ENCODE measurements at places on chromosomes 1 and 21.

DNA sequence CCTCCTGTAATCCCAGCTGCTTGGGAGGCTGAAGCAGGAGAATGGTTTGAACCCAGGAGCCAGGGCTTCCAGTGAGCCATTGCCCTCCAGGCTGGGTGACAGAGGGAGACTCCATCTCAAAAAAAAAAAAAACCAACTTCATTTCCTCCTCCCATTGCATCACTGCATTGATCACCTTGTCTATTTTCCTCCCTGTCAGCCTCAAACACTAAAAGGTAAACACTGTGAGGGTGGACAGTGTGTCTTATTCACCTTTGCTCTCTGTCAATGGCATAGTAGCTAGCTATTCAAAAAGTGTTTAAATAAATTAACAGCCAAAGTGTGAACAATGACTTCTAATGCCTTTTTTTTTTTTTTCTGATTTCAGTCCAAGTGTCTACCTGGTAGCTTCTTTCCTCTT is 13.4 kb upstream of the DESI2 start:
- DNase-seq: no peak

DNA sequence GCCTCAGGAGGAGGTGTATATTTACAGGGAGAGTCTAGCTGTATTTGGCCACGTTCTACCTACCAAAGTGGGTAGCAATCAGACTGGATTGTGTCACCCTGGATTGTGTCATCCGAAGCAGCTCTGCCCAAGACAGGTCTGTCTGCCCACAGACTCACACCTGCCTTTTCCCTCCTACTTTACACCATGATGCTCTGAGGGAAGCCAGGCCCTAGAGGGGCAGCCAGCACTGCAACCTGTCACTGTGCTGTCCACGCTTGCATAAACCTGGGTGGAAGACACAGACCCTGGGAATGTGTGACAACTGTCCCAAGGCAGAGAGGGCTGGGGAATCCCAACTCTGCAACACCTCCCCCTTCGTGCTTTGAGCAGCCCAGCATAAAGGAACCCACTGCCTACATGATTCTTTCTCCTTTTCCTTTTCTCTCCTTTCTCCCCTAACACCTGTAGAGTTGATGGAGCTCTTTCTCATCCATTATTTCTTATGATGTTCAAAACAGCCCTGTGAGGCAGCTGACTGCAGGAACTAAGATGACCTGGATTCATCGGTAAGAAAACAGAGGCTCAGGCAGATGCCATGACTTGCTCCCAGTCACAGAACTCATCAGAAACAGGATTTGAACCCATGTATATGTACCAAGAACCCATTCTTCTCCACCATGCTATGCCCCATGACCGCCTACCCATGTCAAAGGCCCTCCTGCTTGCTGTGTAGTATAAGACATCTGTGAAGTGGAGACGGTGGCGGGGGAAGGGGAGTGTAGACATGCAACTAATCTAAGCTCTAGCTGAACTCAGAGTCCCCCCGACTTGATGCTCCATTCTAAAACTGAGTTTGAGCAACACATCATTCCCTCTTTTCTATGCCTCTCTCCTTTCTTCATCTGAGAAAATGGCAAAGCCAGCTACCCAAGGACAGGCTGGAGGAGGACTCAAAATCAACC is 55.9 kb downstream of the ITPKB start:
- no peak for DNase-seq

GRCh38 chr1:152141971-152142584 is 16.9 kb downstream of the RPTN start:
- peak; percentile 3 for DNase-seq

DNA sequence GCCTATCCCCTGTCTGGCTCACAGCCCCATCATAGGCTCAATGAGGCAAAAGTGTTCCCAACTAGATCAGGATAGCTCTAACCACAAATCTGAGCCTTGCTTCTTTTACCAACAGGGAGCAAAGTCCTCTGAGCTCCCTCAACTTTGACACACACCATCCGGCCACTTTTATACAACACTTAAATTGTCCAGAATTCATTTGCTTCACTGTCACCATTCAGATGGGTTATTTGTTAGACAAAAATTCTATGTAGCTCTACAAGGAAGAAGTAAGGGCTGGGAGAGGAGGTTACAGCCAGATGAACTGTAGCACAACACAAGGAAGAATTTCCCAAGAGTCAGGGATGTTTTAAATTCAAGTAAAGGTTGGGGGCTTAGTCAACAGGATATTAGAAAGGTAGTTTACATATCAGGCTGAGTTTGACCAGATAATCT is 50.8 kb downstream of the TGFBR3 start:
- DNase-seq: no peak

GRCh38 chr1:201450721-201451291 is 18.2 kb downstream of the PHLDA3 start:
- no peak for DNase-seq

GRCh38 chr1:182394055-182394775 is 2.6 kb upstream of the GLUL start:
- no peak for DNase-seq

DNA sequence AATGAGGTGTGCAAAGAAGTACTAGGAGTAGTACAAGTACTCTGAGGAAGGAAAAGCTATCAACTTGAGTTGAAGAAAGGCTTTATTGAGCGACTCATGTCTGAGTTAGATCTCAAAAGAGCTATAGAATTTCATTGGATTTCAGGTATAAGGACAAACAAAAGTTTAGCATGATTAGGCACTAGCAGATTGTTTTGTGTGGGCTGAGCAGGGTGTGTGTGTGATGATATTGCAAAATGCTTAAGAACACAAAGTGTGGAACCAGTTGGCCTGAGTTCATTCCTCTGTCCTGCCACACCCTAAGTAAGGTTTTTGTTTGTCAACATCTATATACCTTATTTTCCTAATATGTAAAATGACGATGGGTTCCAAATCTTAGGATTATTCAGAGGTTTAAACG is 158.9 kb downstream of the KCNK2 start:
- no peak for DNase-seq

DNA sequence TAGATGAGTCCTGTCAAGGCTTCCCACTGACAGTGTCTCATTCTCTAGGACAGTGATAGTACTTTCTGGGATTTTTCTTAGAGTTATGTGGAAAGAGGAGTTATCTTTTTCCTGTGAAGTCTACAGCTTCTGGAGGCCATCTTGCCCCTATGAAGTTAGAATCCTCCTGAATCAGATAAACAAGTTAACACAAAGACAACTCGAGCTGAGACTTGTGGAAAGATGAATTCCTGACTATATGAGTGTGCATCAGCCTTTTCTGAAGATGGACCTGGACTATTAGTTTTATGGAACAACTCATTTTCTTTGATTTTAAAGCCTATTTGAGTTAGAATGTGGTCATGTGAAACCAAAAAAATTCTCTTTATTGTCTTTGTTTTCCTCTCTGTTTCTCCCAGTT is 290.9 kb downstream of the LRRIQ3 start:
- DNase-seq: no peak

DNA sequence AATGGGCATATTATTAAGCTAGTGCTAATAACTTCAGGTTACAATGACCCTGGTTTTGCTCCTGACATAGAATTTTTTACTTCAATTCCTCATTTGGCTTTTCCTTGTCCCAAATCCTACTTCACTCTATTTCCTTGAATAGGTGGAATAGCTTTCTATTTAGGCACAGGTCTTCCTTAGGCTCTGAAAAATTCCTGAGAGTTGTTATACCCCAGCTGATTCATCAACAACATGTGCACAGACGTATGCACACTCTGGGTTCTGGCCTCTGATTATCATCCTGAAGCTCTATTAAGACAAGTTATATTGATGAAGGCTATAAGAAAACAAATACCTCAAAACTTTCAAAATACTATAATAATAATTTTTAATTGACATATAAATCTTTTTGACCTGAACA is 172.4 kb downstream of the NTMT2 start:
- no peak for DNase-seq

- no peak for DNase-seq
These were observed 14.7 kb upstream of the CITED4 start for GRCh38 chr1:40876891-40877290.

GRCh38 chr21:40422896-40423635 is 423.9 kb downstream of the DSCAM start:
- no peak for DNase-seq

DNA sequence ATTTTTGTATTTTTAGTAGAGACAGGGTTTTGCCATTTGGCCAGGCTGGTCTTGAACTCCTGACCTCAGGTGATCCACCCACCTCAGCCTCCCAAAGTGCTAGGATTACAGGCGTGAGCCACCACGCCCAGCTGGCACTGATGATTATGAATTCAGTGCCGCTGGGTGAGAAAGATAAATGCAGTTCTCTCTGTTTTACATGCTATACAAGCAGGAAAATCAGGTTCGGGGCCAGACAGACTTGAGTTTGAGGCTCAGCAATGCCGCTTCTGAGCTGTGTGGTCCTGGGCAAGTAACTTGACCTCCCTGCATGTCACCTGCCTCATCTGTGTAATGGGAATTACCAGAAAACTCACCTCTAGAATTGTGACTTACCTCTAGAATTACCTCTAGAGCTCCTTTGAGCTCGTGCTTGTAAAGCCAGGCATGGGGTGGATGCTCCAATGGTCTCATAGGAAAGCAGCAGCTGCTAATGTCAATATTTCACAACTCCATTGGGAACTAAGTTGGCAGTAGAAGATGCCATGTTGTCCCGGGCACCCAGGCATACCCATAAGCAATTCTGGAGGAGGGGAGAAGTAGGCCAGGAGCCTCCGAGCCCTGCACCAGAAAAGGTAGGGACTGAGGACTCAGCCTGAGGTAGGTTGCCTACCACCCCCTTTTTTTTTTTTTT is 119.8 kb upstream of the SLC25A33 start:
- DNase-seq: no peak

GRCh38 chr21:41164981-41165655 is 2.8 kb upstream of the BACE2 start:
- DNase-seq: no peak

GRCh38 chr1:193487722-193488121 is 301.3 kb upstream of the B3GALT2 start:
- DNase-seq: no peak

GRCh38 chr1:214120951-214121350 is 133.2 kb downstream of the PROX1 start:
- DNase-seq: no peak

- DNase-seq: no peak
These were observed 13.6 kb downstream of the NFYC start for GRCh38 chr1:40704817-40705733.

DNA sequence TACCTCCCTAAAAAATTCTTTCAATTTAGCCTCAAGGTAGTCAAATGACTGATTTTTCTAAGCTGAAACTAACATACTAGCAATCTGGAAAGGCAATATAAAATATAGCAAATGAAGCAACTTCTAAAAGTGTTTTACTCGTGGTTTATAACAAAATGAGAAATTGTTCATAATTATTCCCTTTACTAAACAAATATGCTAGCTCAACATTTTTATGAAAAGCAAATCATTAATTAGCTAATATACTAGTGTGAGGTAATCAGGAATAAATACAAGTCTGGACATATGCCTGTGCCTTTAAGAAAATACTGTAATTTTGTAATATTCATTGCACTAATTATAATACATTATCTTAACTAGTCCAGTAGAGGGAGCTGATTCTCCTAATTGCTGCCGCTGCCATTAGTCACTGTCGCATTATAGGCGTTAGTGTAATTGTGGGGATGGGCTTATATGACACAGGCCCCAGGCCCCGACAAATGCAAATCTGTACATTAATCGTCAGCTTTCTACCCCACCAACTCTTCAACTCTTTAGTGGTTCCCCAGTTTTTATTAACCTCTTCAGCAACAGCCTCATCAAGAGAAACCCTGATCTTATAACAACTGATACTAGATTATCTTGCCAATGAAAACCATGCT is 160.9 kb downstream of the GABPA start:
- DNase-seq: peak; percentile 40

GRCh38 chr1:29546496-29546895 is 310.2 kb downstream of the PTPRU start:
- no peak for DNase-seq

DNA sequence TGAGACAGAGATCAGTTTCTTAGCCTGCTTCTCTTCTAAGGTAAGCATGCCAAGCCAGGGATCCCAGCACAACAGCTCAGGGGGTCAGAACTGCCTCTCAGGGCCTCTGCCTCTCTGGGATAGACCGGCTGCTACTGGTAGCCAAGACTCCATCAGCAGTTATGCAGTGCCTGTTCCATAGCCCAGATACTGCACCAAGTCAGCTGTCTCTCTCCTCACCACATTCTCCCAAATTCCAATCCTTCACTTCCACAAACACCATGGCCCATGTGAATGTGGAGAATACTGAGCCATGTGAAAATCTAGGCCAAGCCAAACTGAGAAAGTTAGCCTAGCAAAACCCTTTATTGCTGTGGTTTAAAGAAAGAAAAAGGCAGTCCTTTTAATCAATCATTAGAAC is 37.5 kb downstream of the CDC42BPA start:
- no peak for DNase-seq

DNA sequence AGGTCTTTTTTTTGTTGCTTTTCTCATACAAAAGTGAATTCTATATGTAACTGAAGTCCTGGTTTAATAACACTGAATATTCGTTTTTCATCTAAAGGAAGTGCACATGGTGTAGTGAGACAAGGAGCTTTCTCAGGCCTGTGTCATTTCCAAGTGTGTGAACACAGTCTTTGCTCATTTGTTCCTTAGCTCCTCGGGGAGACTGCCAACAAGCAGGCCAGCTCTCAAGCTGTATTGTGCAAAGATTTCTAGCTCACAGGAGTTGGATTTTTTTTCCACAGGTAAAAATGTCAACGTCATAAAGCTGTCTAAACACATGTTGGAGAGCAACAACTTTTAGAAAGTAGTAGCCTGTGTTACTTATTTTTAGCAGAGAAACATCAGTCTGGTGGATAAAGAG is 87.8 kb upstream of the S1PR1 start:
- DNase-seq: no peak

DNA sequence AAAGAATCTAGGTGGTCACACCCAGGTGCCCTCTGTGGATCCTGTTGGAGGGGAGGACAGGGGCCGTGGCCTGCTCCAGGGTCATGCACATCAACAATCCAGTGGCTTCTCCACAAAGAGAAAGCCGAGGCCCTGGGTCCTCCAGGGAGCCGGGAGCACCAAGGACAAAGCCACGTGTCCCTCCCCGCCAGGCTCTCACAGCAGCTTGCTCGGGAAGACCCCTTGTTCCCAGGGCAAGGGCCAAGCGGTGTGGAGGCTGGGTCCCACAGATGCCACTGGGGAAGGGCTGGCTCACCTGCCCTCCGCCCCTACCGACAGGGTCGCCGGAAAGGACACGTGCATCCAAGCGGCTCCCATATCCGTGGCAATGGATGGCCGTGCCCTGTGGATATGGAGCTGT is 192.9 kb upstream of the VAMP3 start:
- DNase-seq: no peak

DNA sequence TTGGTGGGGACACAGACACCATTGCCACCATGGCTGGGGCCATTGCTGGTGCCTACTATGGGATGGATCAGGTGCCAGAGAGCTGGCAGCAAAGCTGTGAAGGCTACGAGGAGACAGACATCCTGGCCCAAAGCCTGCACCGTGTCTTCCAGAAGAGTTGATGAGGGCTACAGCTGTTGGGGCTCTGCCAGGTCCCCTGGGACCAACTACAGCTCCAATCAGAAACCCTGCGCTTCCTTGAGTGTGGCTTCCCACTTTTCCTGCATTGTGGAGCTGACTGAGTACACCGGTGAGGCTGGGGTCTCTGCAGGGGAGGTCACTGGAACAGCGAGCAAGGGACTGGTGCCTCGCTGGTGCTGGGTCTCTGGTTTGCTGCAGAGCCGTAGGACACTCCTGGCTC is 4.5 kb downstream of the ADPRS start:
- DNase-seq: no peak

- no peak for DNase-seq
These were observed 205.8 kb upstream of the PLXNA2 start for GRCh38 chr1:208449951-208450350.

Measured in SK-N-MC (cell line).